ENCODE measurements at places on chromosomes 4 and X. TPM values are rescaled to one million over a fixed set of nuclear protein-coding genes. Genes with fewer than 3 reads are reported as not detected.

The SHOX gene
- 0.11 TPM for total RNA-seq

The CDX4 gene
- total RNA-seq: not detected

The MAGEA8 gene
- not detected for total RNA-seq

The SYNPO2 gene
- 316 TPM for total RNA-seq

The SPANXB1 gene
- total RNA-seq: not detected

The ADGRG4 gene
- 0.05 TPM for total RNA-seq

The GPRASP2 gene
- total RNA-seq: 17.7 TPM

GRCh38 chr4:59180161-59180560 is 2020.0 kb upstream of the ADGRL3 start:
- DNase-seq: no peak

DNA sequence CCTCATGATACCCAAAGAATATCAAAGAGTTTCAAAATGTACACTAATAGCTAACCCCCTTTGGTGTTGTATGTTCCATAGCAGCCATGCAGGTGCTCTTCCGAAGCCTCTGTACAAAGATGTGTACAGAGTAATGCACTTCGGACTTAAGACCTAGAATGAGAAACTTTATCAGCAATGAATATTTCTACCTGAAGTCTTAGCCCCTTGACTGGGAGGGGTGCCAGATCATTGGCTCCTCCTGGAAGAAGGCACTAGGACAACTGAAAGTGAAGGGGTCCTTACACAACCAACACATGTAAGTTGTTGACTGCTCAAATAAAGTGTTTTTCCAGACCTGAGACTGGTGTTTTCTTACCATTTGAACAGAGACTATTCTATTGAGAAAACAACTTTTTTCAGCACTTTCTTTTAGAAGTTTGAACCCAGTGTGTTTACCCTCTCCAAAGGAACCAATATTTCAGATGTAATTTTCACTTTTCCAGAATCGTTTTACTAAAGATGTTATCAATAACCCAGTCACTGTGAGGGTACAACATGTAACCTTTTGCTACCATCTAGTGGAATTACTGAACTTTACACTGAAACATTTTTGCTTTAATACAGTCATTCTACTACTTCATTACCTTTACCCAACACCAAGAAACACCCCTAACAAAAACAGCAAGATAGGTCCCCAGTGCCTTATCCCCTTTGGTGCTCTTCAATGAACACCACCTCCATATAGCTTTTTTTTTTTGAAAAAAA is 33.3 kb upstream of the PRDX4 start:
- DNase-seq: no peak

DNA sequence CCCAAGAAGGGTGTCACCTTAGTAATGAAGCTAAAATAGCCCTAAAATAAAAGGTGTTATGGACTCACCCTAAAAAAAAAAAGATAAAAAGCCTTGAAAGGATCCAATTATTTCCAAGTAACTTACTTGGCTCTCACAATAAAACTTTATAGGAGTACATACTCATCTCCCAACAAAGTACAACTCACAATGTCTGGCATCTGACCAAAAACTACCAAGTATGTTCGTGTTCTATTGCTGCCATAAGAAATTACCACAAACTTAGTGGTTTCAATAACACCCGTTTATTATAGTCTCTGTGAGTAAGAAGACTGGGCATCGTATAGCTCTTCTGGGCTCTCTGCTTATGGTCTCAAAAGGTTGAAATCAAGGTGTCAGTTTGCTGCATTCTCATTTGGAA is 51.0 kb downstream of the BEX1 start:
- DNase-seq: no peak

DNA sequence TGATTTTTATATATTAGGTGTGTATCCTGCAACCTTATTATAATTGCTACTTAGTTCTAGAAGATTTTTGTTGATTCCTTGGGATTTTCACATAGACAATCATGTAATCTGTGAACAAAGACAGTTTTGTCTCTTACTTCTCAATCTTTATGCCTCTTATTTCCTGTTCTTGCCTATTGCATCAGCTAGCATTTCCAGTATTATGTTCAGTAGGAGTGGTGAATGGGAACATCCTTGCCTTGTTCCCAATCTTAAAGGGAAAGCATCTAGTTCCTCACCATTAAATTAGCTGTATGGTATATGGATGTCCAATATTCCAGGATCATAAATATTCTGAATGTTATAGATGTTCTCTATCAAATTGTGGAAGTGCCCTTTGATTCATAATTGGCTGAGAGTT is 41.8 kb downstream of the AWAT2 start:
- DNase-seq: no peak

DNA sequence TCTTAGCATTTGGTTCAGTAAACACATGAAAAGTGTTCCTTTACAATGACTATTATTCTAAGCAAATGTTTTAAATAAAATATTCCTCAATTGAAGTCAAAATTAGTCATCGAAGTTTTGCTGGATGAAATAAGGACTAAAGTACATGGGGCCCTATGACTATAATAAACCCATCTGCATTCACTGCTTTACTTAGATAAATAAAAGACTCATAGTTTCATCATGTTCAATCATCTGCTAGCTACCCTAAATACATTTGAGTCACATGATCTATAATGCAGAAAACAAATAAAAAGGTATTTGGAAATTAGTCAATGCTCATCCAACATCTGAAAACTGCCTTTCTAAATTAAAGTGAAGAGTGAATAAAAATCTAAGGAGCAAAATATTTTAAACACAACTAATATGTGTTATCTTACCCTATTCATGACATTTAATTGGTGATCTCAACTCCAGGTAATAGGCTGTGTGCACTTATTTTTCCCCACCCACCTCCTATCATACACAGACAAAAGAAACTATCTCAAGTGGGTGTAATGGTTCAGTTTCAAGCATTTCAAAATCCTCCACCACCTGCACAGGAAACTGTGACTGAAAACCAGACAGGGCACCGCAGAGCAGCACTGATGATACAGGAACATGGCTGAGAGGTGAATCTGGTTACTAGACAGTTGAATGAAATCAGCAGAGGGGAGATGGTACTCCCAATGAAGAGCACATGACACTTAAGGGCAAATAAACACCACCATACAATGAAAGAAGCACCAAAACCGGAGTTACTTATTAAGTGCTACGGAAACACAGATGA is 78.6 kb downstream of the CAMK2D start:
- DNase-seq: no peak

- no peak for DNase-seq
These were observed 564.7 kb downstream of the IL15 start for GRCh38 chr4:142201041-142201440.

DNA sequence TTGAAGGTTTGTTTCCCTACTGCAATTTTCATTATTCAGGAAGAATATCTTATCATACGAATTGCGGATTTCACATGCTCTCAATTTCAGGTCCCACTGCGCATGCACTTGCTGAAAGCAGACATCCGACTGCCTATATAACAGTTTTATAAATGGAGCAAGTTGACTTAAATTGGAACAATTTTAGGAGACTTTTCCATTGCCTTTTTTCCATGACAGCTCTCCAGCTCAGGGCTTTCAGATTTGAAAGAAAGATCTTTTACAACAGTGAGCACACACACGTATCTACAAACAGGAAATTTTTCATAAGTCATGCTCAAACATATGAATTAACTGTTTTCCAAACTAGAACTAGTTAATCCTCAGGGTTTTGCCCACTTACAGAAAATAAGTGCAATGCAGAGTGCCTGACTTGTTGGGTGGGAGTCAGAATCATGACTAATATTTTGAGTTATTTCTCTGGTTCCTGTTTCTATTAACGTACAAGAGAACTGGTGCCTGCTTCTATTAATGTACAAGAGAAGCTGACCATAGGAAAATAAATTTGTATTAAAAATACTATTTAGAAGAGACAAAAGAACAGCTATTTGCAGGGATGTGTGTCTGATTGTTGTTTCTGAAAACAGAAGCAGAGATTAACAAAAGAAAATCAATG is 137.9 kb downstream of the GPC3 start:
- DNase-seq: no peak

GRCh38 chr4:95428291-95429070 is 120.3 kb downstream of the UNC5C start:
- no peak for DNase-seq

DNA sequence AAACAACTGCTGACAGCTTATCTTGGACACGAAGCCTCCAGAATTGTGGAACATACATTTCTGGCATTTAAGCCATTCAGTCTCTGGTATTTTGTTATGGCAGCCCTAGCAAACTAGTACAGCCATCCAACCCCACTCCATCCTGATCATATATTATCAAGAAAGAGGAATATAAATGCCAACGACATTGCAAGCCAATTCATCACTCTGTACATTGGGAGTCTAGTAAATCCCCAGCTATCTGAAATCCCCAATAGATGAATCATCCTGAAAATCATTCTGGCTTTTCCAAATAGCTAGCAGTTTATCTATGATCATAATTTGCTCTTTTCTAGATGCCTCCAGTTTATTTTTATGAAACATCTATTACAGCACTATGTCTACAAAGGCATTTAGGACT is 41.1 kb downstream of the FRMD7 start:
- DNase-seq: no peak

DNA sequence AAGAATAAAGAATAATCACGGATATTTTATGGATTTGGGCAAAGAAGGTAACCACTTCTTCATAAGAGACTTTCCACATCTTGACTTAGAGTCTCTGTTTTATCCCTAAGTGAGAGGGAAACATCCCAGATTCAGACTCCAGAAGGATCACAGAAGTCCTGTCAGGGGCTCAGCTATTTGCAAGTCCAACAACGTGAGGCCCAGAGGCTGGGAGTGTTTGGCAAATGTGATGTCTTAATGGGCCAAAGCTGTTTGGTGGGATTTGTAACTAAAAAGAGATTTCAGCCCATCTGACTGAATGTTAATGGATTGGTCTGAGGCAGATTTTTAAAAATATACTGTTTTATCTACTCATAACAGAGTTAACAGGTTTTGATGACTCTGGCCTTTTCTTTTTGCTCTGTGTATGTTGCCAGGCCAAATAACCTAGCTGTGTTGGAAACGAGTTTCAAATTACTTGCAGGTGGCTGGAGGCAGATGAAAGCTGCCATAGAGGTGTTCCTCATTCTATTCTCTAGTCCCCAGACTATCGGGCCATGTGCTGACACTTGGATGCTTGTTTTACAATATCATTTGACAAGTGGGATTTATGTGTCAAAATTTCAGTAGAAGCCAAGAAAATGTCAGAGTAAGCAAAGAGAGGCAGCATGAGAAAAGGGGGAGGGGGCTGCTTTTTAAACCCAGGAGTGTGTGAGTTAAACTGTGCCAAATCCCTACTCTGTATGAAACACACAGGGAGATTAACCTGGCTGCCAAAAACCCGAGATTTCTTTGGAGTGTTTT is 330.9 kb downstream of the DCHS2 start:
- no peak for DNase-seq

GRCh38 chr4:109764789-109765402 is 35.0 kb upstream of the PLA2G12A start:
- DNase-seq: no peak

DNA sequence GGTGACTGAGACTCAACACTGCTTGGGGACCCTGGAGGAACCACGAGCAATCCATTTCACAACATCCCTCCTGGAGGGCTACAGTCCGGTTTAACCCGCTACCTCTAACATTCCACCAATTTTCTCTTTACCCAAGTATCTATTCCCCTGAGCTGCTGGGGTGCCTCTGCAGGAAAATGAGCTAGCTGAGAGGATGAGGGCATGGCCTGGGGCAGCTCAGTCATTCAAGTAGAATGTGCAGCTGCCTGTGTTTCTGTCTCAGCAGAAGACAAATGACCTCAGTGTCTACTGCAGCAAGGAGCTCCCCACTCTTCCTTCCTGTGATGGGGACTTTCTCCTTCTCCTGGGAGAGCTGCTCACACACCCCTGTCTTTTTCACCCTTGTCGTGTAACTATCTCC is 120.8 kb downstream of the ZNF518B start:
- no peak for DNase-seq

DNA sequence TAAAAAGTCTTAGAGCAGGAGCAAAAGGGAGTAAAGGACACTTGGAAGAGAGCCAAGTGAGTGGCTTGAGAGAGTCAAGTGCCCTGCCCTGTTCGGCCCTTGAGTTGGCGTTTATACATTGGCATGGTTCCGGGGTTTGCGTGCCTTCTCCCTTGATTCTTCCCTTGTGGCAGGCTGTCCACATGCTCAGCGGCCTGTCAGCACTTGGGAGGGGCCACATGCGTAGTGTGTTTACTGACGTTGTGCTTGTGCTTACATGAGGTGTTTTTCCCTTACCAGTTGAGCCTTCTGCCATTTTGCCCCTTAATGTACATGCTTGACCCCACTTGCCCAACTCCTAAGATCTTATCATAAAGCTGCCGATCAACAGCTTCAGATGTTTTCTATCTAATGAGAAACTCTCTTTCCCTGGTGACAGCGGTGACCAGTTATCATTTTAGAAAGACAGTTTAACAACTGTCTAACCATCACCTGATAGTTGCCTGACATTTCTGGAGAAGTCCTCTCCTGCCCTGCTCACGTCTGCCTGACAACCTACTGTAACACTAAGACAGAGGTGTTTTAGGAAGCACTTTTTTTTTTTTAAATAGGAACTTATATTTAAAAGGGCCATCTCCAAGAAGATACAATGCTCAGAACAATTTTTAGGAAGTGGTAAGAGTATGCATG is 49.5 kb upstream of the GC start:
- no peak for DNase-seq

GRCh38 chr4:7947927-7948326 is 8.3 kb upstream of the AFAP1 start:
- DNase-seq: no peak

DNA sequence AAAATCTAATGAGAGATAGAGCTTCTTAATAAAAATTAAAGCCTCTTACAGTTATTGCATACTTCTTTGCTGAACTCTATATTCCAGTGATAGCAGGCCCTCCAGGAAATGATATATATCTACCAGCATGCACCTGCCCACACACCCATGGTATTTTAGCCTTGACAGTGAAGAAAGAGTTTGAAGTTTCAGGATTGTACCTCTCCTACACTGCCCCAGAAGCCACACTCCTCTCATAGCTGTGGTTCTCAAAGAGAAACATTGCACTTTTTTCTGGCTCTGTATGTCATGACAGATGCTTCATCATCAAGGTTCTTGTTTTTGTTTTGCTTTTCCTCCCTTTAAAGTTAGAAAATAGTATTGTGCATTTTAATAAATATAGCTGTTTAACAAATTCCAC is 34.0 kb downstream of the INPP4B start:
- no peak for DNase-seq

GRCh38 chr4:3184725-3185124 is 64.2 kb upstream of the MSANTD1 start:
- no peak for DNase-seq

DNA sequence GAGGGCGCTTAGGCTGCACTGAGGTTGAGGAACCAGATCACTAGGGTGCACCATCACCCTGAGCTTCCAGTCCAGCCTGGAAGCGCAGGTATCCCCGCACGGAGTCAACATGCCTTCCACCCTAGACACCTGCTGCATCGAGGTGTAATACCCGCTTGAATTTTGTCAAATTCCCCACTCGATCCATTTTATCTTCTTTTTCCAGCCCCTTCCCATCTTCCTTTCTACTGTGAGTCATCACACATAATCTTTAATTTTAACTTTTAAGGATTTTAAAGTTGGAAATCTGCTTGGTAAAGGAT is 821 bp downstream of the PLK4 start:
- DNase-seq: no peak

All from cardiac septum (tissue), 1 donor.